ENCODE measurements at places on chromosomes 3 and 15.
A peak's percentile ranks its signal among the peaks of the same experiment; 100 is the strongest.

DNA sequence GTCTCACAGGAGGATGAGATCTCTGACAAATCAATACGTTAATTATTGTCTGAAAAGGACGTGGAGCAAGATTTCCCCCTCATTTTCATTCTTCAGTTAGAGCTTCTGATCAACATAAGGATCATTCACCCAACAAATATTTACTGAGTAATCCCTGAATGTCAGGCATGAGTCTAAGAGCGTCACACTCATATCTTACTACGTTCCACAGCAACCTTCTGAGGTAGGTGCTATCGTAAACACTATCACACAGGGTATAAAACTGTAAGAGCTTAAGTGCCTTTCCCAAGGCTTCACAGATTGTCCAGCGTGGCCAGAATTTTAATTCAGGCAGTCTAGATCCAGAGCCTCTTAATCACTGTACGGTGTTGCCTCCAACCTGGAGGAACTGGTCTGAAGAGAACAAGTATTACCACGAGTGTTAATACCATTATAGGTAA lies 10.6 kb upstream of the TM4SF1 start:
- DNase-seq = no peak

GRCh38 chr15:66698318-66698961 lies 3.6 kb upstream of the SMAD6 start:
- DNase-seq = peak; percentile 51

DNA sequence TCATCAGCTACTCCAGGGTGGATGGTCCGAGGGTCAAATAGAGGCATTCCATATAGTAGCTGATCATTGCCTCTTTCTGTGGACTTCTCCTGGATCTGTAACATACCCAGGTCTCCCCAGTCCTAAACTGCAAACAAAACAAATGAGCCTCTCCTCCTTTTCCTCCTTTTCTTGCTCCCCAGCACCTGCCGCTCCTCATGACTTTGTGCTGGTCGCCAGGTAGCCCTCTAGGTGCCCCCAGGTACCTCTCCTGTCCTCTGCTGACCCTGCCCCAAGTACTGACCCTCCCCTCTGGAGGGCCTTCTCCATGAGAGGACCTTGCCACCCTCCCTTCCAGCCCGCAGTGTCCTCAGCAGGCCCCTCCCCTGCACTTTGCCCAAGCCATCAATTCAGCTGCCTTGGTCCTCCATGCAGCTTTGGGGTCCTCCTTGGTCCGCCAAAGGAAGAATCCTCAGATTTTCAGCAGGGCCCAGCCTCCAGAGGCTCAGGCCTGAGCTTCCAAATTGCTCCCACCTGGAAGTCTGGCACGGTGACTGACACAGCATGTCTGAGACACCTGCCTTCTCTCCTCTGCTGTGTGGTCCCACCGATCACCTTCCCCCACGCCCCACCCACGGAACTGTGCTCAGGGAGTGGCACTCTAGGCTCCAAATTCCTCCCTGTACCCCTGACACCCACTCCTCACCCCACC lies 111.0 kb downstream of the LRRK1 start:
- no peak for DNase-seq

GRCh38 chr3:153066983-153067382 lies 95.0 kb upstream of the RAP2B start:
- no peak for DNase-seq

- no peak for DNase-seq
These were observed 234.6 kb upstream of the BHLHE40 start for GRCh38 chr3:4744405-4745234.

DNA sequence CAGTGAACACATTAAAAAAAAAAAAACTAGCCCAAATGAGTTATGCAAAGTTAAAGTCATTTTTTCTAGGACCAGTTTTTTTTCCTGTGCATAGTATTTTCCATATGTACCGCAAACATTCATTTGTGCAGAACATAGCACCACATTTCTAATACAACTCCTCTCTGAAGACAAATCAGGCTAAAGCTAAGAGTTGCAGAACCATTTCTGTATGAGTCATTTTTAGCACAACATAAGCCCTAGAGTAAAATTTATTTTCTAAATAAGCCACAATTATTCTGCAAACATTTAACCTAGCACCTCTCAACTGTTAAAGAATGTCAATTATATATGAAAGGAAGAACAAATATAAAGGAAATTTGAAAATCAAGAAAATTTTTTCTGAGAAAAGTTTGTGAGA lies 375.8 kb downstream of the TIGIT start:
- no peak for DNase-seq
